ENCODE measurements at places on chromosomes 1 and 21. TPM values are rescaled to one million over a fixed set of nuclear protein-coding genes. Genes with fewer than 3 reads are reported as not detected.

Gene KCNK2
- not detected for polyA plus RNA-seq

Gene FAM78B
- not detected for polyA plus RNA-seq

Gene JAM2
- not detected for polyA plus RNA-seq

Gene S100A2
- polyA plus RNA-seq: not detected

Gene FYB2
- not detected for polyA plus RNA-seq

Gene GSTM2
- polyA plus RNA-seq: 51.2 TPM

Gene NIBAN1
- polyA plus RNA-seq: 24.7 TPM

Gene IL12RB2
- 68.1 TPM for polyA plus RNA-seq

Gene GNB1
- polyA plus RNA-seq: 53.4 TPM

Gene HMCN1
- 0.38 TPM for polyA plus RNA-seq

Gene SEC16B
- 0.21 TPM for polyA plus RNA-seq

Gene PARS2
- 4.0 TPM for polyA plus RNA-seq

Gene LCE2B
- not detected for polyA plus RNA-seq

Gene TBX15
- polyA plus RNA-seq: not detected

GRCh38 chr1:226690460-226690982, 48.6 kb downstream of the ITPKB start:
- no peaks in the 10 kb centered on the region for H3K27me3 ChIP-seq
- peak overlapping the region; percentile 60 for H3K4me3 ChIP-seq
- H3K4me1 ChIP-seq: peaks cover 86% of the 10 kb centered on the region
- DNase-seq: no peak

GRCh38 chr1:201702936-201703335, 126.0 kb upstream of the IPO9 start:
- DNase-seq: no peak
- H3K36me3 ChIP-seq: no peaks in the 10 kb centered on the region
- no peak overlapping the region for H3K4me3 ChIP-seq

DNA sequence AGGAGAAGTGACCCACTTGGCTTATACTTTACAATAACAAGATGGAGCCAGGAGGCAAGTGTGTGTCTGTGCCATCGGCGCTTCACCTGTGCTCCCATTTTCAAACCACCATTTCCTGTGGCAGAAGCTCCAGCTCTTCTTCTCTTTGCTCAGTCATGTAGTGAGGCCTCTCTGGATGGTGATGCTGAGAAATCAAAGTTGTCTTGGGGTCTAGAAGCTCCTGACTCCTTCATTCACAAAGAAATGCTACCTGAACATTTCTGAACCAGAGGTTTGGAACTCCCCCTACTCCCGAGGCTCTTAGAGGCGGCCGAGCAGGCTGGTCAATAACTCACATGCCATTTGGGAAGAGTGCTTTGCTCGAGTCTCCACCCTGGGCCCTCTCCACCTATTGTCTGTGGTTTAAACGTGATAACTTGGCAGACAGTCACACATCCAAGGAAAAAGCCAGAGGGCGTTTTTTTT, 18.0 kb downstream of the SLAMF1 start:
- no peak overlapping the region for H3K4me3 ChIP-seq
- peaks cover 4% of the 10 kb centered on the region for H3K27me3 ChIP-seq
- no peak overlapping the region for H3K27ac ChIP-seq

DNA sequence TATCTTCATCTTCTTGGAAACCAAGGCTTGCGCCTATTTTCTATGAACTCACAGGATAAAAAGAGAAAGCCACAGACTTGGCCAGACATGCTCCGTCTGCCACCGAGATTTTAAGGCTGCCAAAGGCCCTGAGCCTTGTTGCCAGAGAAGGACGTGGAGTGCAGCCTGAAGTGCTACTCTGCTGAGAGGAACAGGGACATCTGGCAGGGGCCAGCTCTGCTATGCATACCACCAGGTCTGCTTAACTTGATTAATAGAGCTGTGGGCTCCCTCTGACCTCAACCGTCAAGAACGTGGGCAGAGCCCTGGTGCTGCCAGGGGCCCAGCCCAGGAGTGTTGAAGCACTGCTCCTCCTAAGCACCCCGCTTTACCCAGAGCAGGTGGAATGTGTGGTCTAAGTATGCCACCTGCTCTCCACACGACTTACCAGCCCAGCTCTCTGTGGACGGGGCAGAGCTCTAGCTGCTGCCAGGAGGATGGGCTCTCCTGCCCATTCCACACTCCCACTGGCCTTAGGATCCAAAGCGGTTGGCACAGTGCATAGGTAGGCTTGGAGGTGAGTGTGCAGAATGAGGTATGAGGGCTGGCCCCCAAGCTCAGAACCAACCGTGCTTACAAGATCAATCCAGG, 10.6 kb downstream of the HCRTR1 start:
- DNase-seq: no peak
- peaks cover 13% of the 10 kb centered on the region for H3K36me3 ChIP-seq
- no peak overlapping the region for H3K27ac ChIP-seq
- H3K4me3 ChIP-seq: no peak overlapping the region
- no peaks in the 10 kb centered on the region for H3K4me1 ChIP-seq

DNA sequence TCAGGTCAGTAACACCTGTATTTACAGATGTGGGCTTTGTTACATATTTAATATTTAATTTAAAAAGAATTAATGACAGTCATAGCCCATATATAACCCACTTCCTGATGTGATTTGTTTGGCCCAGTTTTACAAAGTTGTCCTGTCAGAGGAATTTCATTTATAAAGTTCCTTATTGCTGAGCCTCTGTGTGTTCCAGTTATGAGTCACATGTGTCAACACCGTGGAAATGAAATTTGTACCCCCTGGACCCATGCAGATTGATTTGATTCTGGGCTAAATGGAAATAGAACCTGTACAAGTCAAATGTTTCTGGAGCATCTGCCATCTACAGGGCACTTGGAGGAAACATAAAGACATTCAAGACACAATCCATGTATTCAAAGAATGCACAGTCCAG, 149.2 kb downstream of the CACNA1E start:
- H3K27ac ChIP-seq: no peak overlapping the region
- no peaks in the 10 kb centered on the region for H3K36me3 ChIP-seq
- H3K27me3 ChIP-seq: peaks cover 12% of the 10 kb centered on the region
- no peak overlapping the region for H3K4me3 ChIP-seq
- no peaks in the 10 kb centered on the region for H3K4me1 ChIP-seq

DNA sequence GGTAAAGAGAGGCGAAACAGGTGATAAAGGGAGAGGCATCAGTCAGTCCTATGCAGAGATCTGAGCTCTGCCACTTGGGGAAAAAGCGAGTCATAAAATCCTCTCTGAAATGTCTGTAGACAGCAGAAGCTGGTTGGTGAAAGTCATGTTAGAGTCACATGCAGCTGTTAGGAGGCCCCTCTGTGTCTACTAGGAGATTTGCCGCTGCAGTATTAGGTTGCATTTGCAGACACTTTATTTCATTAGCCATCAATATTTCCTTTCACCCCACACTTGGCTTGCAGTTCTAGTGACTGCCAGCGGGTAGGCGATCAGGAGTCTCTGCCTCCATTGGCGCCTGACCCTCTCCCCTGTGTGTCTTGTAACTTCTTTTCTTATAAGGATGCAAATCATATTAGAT, 16.2 kb downstream of the ATP1A4 start:
- H3K27ac ChIP-seq: no peak overlapping the region
- DNase-seq: no peak
- no peaks in the 10 kb centered on the region for H3K36me3 ChIP-seq
- peaks cover 10% of the 10 kb centered on the region for H3K27me3 ChIP-seq

GRCh38 chr1:25349606-25350005, 11.5 kb downstream of the TMEM50A start:
- H3K4me1 ChIP-seq: peaks cover 8% of the 10 kb centered on the region
- H3K4me3 ChIP-seq: no peak overlapping the region
- H3K36me3 ChIP-seq: peaks cover 11% of the 10 kb centered on the region
- DNase-seq: no peak
- H3K27ac ChIP-seq: no peak overlapping the region
- H3K27me3 ChIP-seq: peaks cover 2% of the 10 kb centered on the region

- peak; percentile 46 for DNase-seq
- H3K27me3 ChIP-seq: no peaks in the 10 kb centered on the region
- no peaks in the 10 kb centered on the region for H3K4me1 ChIP-seq
- no peaks in the 10 kb centered on the region for H3K36me3 ChIP-seq
- no peak overlapping the region for H3K27ac ChIP-seq
Measured at GRCh38 chr21:34630536-34631143, 15.7 kb upstream of the RCAN1 start.

GRCh38 chr1:220113136-220113695, 19.3 kb downstream of the IARS2 start:
- peak overlapping the region; percentile 46 for H3K27ac ChIP-seq
- peaks cover 28% of the 10 kb centered on the region for H3K36me3 ChIP-seq
- H3K4me3 ChIP-seq: peak overlapping the region; percentile 28
- H3K27me3 ChIP-seq: no peaks in the 10 kb centered on the region

- H3K4me1 ChIP-seq: no peaks in the 10 kb centered on the region
Measured at GRCh38 chr1:153058826-153059784, 1.8 kb upstream of the SPRR2A start.

DNA sequence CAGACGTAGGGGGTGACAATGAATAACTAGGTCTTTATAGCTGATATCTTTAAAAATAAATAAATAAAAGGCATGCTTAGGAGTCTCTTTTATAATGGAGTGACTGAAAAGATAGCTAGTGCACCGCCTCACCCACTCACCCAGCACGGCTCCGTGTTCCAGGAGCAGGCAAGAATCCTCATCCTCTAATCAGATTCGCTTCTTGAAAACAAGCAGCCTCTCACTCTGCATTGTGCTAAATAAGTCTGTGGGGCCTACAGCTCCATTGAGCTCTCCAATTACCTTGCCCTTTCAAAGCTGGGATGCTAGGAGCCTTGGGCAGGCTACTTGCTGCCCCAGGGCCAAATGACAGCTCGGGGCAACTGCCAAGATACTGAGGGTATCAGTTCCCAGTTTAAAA, 91.5 kb downstream of the TIAM1 start:
- no peaks in the 10 kb centered on the region for H3K4me1 ChIP-seq
- DNase-seq: no peak
- no peaks in the 10 kb centered on the region for H3K36me3 ChIP-seq
- no peak overlapping the region for H3K4me3 ChIP-seq
- H3K27ac ChIP-seq: no peak overlapping the region

- H3K27ac ChIP-seq: peak overlapping the region; percentile 88
- peak overlapping the region; percentile 6 for H3K4me3 ChIP-seq
- no peak for DNase-seq
- no peaks in the 10 kb centered on the region for H3K36me3 ChIP-seq
- H3K27me3 ChIP-seq: peaks cover 7% of the 10 kb centered on the region
Measured at GRCh38 chr1:205279986-205280385, 41.6 kb downstream of the NUAK2 start.

DNA sequence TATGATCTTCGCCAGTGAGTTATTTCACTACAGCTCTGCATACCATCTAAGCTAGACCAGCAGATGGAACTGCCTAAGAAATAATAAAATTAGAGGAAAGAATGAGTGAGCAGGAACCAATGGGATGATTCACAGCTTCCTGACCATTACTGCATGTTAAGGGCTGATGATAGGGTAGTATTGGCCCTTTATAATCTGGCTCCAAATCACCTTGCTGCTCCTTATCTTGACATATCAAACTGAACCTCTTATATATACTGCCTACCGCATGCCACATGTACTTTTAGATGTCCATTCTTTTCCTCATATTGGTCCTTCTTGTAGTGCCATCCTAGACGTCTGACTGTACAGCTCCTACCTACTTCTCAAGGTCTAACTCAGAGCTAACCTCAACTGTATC, 524.4 kb downstream of the DPYD start:
- H3K27ac ChIP-seq: no peak overlapping the region
- no peaks in the 10 kb centered on the region for H3K27me3 ChIP-seq
- no peaks in the 10 kb centered on the region for H3K4me1 ChIP-seq
- H3K4me3 ChIP-seq: no peak overlapping the region

- no peak within 1 kb of the TSS for H3K27ac ChIP-seq
- no peaks in the 10 kb centered on the region for H3K27me3 ChIP-seq
- no peaks in the 10 kb centered on the region for H3K36me3 ChIP-seq
Measured at GRCh38 chr1:19979494-19979977, at the start of gene PLA2G2A. TSS of gene PLA2G2A (minus strand) at chr1:19979618. CDS start at chr1:19978773, 845 bp downstream.

GRCh38 chr1:5424802-5425703, 567.2 kb downstream of the NPHP4 start:
- H3K27ac ChIP-seq: no peak overlapping the region
- no peak overlapping the region for H3K4me3 ChIP-seq
- no peak for DNase-seq
- H3K36me3 ChIP-seq: no peaks in the 10 kb centered on the region
